ENCODE measurements at places on chromosomes 11 and 22.

DNA sequence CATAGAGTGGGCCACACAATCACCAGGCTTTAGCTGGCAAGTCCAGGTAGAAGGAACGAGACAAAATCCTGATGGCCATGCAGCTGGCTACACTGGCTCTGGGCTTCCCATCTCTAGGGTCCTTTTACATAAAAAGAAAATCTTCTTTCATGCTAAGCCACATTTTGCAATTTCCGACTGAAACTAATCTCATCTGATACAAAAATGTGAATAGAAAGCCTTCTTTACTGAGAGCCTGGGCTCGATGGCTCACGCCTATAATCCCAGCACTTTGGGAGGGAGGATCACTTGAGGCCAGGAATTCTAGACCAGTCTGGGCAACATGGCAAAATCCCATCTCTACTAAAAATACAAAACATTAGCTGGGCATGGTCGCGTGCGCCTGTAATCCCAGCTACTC, 67.2 kb downstream of the MICAL3 start:
- no peak for DNase-seq

- DNase-seq: no peak
These were observed 96.1 kb downstream of the LRRC32 start for GRCh38 chr11:76574406-76574805.

DNA sequence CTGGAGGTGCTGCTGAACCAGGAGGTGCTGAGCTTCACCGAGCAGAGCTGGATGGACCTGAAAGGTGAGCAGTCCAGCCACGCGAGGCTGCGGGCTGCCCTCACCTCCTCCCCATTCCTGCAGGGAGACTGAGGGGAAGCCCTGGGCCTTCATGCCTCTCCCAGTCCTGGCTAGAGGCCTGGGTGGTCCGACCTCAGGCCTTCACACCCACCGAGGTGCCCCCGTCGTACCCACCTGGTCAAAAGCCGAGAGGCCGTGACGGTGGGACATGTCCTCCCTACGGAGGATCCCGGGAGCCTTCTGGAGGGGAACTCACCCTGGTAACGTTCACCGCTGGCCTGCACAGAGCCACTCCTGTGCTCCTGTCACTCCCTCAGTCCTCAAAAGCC, 5.1 kb downstream of the SUSD2 start:
- DNase-seq: no peak

DNA sequence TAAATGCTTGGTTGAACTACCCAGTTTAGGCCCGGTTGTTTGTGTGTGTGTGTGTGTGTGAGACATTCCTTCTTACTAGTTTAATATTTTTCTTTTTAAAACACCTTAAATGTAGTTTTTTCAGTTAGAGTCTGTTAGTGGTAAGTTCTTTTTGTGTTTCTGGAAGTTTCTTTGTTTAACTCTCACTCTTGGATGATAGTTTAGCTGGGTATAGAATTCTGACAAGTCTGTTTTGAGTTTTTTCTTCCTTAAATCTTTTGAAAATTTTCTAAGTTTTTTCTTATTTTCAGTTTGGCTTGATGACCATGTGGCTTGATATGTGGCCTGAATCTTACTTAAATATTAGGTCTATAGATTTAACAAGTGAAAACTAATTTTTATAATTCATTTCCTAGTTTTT, 60.1 kb downstream of the PDE3B start:
- DNase-seq: no peak

DNA sequence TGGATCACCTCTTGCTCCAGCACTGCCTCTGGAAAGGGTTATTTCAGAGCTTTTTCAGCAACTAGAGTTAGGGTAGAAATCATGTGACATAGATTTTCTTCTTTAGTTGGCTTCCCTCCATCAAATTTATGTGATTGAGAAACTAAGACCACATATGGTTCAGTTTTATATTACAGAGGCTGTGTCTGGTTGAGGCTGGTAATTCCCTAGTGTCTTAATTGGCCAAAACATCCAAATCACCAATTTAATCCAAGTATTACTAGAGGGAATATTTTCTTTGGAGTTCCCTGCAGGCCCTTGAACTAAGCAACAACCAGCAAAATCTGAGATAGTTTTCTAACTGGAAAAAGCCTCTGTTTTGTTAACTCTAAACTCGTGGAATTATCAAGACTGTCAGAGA, 136.3 kb downstream of the ARHGAP42 start:
- DNase-seq: no peak

GRCh38 chr11:67054836-67055523, 1.7 kb upstream of the RHOD start:
- peak; percentile 78 for DNase-seq

GRCh38 chr11:61158691-61159381, 2.4 kb downstream of the VPS37C start:
- DNase-seq: no peak

GRCh38 chr11:11334607-11335006, 18.4 kb downstream of the CSNK2A3 start:
- DNase-seq: no peak

DNA sequence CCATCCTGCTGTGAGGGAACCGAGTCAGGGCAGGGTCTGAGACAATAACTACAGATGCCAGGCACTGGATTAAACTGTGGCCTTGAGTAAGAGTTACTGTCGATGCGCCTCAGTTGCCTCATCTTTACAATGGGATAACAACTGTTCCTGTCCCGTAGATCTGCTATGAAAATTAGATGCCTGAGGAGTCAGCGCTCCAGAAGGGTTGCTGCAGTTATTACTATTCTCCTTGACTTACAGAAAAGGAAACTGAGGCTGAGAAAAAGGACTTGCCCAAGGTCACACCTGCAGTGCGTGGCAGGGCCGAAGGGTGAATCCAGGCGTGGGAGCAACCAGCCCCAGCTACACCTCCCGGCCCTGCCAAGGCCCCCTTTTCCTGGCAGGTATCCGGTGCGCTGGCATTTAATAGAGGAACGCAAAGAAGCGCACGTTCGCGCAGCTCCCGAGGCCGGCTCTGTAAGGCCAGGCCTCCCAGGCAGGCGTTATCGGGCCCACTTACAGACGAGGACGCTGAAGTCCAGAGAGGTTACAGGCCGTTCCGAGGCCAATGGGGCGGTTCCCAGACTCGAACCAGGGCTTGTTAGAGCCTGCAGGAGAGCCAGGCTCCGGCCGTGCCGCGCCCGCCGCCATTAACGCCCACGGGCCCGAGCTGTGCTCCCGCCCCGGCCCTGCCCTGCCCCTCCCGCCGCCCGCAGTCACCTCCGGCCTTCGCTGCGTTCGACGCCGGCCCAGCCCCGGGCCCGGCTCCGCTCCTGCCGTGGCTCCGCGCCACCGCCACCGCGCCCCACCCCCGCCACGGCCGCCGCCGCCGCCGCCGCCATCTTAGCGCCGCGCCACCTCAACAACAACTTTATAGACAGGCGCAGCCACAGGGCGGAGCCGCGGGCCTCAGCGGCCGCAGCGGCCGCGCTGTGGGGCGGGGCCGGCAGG, at the start of gene C11orf68:
TSS of gene C11orf68 (minus strand) at position 852 of the 930 bp plus-strand sequence. CDS start at position 821, 31 bp downstream.
- DNase-seq: no peak

- no peak for DNase-seq
These were observed 2.6 kb upstream of the FTH1 start for GRCh38 chr11:61969838-61970662.
